ENCODE measurements at places on chromosomes 13 and 19.

DNA sequence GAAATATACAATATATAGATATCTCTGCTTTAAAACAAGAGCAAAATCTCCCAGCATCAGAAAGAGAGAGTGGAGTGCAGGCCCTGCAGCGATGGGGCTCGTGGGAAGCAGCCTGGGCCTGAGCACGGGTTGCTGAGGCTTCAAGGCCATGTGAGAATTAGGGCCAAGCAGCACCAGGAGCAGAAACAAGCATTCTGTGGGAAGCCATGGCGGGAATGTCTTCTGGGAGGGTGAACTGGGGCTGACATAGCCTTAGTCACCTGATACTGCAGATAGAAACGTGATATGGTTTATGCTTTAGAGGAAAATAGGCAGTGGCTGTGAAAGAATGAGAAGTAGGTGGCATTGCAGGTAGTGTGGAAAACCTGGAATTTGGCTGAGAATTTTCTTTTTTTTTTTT is 472.3 kb downstream of the IRS2 start:
- no peak for DNase-seq

GRCh38 chr19:6828698-6829633 is 56.5 kb downstream of the VAV1 start:
- DNase-seq = peak; percentile 78

DNA sequence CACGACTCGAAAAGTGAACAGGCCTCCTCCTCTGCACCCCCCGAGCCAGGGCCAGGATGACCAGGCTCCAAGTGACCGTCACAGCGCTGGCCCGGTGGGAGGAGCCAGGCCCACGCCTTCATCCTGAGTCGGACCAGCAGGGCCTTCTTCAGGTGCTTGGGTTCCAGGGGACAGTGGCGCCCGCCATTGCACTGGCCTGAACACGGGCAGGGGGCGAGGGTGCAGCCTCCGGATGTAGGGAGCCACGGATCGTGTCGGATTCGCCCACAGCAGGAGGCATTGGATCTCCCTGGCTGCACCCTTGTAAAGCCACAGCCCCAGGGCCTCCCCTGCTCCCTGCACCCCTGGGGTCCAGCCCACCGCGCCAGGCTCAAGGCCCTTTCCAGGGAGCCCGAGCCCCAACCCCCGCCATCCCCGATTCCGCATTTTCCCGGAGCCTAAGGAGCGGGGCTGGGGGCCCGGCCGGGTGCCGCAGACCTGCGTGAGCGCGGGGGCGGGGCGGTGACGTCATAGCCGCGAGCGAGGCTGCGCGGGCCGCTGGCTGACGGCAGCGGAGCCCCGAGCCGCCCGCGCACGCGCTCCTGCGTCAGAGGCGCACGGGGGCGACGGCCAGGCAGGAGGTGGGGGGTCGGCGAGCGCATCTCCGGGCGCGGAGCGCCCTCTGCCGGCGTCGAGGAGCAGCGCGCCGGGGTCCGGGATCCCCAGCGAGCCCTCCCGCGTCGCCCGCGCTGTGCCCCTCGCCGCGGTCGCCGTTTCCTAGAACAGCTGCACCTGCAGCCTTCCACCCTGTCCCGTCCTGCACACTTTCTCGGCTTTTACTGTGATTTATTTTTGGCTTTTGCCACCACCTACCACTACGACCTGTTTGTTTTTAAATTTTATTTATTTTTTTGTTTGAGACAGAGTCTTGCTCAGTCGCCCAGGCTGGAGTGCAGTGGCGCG is 1.5 kb upstream of the ATP5F1D start:
- peak; percentile 96 for DNase-seq

- DNase-seq = no peak
These were observed 6.1 kb downstream of the KCTD15 start for GRCh38 chr19:33802801-33803200.

GRCh38 chr19:55227241-55228014 is 1.1 kb downstream of the TMEM86B start:
- DNase-seq = no peak

- DNase-seq = peak; percentile 89
These were observed 29.1 kb downstream of the VAV1 start for GRCh38 chr19:6801485-6802086.

GRCh38 chr13:41955605-41956004 is 5.3 kb downstream of the VWA8 start:
- DNase-seq = no peak

- no peak for DNase-seq
These were observed 20.6 kb downstream of the GRIN2D start for GRCh38 chr19:48413879-48414587.

DNA sequence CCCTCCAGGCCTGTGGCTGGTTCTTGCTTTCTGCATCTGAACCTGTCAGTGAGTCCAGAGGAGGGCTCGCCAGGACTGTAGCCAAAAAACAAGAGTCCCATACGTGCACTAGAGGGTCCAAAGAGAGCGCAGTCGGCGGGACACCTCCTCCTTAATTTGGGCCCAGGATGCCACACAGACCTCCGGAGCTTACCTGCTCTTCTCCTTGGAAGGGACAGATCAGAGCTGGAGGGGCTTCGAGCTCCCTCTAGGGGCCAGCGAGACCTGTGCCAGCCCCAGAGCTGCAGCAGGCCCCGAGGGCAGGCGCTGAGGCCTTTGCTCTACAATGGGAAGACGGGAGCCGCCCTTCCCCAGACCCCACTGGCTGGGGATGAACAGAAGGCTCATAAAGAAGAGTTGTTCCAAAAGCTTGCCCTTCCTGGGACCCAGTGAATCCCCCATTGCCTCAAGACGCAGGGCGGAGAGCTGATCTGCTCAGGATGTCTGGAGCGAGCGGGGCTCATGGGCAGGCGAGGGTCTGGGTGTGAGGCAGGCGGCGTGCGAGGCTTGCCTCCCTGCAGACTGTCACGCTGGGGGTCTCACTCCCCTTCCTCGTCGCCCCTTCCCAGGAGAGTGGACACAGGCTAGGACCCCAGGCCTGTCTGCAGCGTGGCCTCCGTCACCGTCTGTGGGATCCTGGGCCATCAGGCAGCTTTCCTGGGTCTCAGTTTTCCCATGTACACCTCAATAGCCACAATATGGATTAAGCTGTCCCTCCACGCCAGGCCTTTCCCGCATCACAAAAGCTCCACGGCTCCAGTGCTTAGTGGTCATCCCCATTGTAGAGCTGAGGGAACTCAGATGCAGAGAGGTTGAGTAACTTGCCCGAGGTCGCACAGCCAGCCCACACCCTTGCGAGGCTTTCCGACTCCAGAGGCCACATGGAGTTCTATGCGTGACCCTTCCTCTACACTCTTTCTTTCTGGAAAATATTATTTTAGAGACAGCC is 46.9 kb upstream of the VSTM2B start:
- DNase-seq = peak; percentile 41

DNA sequence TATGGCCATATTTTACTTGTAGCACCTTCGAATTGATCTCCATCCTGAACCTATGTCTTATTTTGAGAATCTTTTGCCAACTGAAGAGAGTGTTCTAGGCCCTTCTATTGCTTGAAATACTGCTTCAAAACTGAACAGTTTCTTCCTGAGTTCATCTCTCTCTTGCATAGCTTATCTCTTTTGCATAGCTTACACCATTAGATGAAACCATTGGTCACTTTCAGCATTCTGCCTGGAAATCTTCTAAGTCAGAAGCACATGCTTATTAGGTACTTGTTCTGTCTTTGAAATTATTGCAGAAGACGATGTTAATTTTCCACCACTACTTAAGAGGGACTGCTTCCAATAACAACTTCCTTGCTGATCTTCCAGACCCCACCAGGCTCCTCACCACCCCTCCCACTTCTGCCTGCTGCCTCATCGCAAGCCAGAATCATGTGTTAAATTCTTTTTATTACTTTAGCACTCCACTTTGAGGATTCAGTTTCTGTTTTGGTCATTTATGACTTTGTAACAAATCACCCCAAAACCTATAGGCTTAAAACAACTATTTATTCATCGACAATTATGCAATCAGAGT is 122.4 kb upstream of the MAB21L1 start:
- no peak for DNase-seq

DNA sequence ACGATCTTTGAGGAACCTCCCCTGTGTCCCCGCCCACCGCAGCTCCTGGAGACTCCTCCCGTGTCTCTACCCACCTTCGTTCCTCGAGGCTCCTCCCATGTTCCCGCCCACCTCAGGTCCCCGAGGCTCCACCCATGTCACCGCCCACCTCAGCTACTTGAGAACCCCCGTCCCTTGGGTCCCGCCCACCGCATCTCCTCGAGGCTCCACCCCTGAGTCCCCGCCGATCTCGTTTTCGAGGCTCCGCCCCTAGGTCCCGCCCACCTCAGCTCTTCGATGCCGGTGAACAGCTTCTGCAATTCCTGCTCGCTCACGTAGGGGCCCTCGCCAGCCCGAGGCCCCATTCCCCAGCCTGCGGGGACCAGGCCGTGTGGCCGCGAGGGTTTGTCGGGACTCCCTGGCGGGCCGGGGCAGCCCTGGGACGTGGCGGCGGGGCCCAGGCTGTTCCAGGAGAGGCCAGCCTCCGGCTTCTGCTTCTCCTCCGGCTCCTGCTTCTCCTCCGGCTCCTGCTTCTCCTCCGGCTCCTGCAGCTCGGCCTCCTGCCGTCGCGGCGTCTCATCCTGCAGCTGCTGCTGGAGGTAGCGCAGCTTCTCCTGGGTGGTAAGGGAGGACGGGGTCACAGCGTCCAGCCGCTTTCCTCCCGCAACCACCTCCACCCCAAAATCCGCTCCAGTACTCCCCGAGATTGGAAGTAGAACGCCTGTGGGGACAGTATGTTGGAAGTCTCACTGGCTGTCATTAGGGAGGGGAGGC is 16.7 kb downstream of the TSKS start:
- DNase-seq = peak; percentile 85

- DNase-seq = no peak
These were observed 38.7 kb downstream of the SLC7A1 start for GRCh38 chr13:29556742-29557141.
